ENCODE measurements at places on chromosomes 1 and 21.

- DNase-seq, result no peak
These were observed 260.9 kb downstream of the LTN1 start for GRCh38 chr21:28731700-28732321.

GRCh38 chr1:2415801-2416208 is 3.4 kb upstream of the PEX10 start:
- DNase-seq, result peak; percentile 65

- DNase-seq, result no peak
These were observed 67.1 kb downstream of the DDR2 start for GRCh38 chr1:162699366-162699765.

GRCh38 chr21:36790616-36791015 is 91.7 kb downstream of the SIM2 start:
- DNase-seq, result no peak

DNA sequence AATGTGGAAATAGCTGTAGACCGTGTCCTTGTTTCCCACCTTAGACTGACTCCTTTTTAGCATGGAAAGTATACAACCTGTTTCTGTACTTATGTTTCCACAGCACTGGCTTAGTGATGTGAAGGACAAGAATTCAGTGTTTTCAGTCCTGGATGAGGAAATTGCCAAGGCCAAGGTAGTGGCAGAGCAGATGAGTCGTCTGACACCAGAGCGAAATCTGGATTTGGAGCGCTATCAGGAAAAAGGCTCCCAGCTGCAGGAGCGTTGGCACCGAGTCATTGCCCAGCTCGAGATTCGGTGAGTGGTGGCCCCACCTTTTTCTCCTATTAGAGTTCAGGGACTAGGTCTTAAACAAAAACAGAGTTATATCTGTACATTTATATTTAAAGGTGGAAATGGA is 112.6 kb downstream of the MACF1 start:
- no peak for DNase-seq

DNA sequence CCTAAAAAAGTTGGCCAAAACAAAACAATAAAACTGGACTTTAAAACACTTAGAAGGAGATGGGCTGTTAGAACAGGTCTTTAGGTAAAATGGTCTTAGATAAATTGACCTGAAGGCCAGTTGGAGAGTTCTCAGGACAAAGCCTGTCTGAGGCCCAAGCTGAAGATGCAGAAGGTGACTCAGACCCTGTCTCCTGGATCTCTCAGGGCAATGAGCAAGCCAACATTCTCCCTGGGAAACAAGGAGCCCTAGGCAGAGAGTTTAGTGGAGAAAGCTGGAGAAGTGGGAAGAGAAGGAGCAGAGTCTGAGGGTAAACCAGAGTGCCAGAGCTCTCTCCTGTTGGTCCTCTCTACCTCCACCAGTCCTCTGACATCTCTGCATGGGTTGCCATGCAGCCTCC is 70.1 kb downstream of the FCRL5 start:
- no peak for DNase-seq

GRCh38 chr1:31580513-31580870 is 4.2 kb downstream of the TINAGL1 start:
- no peak for DNase-seq

GRCh38 chr1:215530401-215530984 is 36.6 kb upstream of the KCTD3 start:
- no peak for DNase-seq

GRCh38 chr1:26784023-26784871 is 3.5 kb upstream of the PIGV start:
- no peak for DNase-seq

- no peak for DNase-seq
These were observed 12.3 kb downstream of the ATP2B4 start for GRCh38 chr1:203638950-203639349.

- DNase-seq, result peak; percentile 61
These were observed 39.0 kb downstream of the SETD4 start for GRCh38 chr21:36021251-36021837.

DNA sequence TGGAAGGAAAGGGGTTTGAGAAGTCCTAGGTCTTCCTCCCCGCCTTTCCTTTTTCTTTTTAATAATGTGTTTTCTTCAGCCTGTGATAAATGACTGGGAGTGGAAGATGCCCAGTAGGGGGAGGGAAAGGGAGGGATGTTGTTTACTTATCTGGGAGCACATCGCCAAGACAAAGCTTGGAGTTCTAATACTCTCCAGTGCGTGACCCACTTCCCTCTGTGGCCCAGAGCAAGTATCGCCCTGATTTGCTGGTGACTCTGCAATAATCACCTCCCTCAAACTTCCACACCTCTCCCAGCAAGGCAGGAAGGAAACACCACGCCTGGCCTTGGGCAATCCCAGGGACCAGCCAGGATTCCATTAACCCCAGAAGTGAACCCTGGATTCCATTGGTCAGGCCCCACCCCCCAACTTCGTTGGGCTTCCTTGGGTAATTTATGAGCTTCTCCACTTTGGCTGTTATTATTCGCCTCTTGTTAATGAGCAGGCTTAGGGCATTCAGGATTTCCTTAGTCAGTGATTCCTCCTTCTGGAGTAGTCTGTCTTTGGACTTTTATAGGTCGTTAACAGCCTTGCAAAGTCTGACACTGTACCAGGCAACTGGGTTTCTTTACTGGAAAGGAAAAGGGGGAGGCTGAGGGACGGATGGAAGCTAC is 24.3 kb upstream of the GRHL3 start:
- no peak for DNase-seq

DNA sequence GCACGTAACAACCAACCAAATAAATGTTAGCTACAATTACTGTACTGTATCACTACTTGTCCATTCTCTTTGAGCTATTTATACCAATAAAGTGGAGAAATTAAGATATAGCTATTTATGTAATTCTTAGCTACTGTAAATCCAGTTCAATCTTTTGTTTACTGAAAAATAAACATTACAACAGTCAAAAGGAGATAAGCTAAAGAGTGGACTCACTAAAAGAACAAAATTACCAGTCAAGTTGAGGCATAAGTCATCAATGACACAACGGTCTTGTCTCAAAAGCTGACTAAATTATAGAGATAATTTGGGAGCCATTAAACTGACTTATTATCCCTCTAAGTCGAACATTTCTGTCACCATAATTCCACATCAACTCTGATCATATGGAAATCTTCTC is 22.5 kb downstream of the TGFBR3 start:
- DNase-seq, result no peak

- no peak for DNase-seq
These were observed 73.9 kb upstream of the SDC3 start for GRCh38 chr1:30982431-30982830.

DNA sequence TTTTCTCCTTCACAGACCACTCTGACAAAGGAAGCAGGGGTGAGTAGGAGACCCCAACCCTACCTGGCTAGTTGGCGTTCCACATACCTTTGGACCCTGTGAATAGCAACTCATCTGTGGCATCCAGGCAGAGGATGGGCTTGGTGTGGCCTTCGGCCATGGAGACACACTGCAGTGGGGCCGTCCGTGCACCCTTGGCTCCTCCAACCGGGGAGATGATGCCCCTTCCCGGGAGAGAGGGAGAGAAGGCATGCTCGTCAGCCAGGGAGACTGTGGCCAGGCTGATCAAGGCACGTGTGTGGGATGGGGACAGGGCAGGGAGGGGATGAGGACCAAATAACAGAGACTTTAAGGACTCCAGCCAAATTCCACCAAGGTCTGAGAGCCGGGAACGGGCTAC is 42.6 kb downstream of the KIF21B start:
- no peak for DNase-seq

- DNase-seq, result no peak
These were observed 18.4 kb upstream of the PTBP2 start for GRCh38 chr1:96703186-96703585.

DNA sequence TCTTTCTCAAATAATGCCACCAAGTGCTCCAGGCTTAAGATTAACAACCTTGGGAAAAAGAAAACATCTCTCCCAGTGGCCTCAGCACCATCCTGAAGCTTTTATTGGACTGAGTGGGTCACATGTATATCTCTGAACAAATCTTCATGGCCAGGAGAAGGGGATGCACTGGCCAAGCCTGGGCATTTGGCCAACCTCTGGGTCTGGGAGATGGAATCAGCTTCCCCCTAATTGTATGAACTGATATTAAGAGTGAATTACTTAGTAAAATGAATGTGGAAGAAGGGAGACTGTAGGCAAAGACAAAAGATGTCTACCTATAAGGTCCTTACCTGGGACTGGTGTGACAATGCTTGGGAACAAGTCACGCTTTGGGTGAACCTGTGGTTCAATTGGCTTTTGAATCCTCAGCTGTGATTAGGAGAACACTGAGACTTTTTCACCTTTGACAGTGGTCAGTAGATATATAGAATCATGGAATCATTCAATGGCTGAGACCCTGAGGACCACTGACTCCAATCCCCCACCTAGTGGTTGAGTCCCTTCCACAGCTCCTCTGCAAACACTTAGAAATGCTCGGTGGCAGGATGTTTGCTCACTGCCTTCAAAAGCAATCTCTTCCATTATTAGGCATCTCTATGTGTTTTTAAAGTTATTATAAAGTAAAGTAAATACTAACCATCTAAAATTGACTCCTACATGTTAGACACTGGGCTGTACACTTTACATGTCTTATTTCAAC is 102.6 kb upstream of the ATP1A1 start:
- no peak for DNase-seq

DNA sequence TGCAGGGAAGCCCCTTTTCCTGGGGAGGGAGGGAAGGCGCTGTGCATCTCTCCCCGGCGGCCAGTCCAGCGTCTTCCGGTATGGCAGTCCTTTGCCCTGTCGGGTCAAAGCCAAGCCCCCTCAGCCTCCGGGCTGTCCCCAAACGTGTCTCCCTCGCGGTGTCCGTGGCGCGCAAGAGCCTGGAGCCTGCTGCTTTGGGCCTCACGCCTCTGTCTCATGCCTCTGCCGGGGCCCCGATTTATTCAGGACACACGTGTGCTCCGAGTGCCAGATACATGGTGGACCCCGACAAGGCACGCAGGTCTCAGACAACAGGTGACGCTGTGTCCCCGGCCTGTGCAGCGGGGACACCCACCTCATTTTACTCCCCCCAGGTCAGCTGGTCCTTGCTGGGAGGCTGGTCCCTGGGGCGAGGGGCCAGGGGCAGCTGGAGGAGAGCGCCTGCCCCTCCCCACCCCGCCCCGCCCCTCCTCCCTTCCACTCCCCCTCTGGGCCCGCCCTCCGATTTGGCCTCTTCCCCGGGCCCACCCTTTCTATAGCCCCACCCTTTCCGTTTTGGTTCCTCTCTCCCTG is 176.7 kb downstream of the CAMTA1 start:
- no peak for DNase-seq

DNA sequence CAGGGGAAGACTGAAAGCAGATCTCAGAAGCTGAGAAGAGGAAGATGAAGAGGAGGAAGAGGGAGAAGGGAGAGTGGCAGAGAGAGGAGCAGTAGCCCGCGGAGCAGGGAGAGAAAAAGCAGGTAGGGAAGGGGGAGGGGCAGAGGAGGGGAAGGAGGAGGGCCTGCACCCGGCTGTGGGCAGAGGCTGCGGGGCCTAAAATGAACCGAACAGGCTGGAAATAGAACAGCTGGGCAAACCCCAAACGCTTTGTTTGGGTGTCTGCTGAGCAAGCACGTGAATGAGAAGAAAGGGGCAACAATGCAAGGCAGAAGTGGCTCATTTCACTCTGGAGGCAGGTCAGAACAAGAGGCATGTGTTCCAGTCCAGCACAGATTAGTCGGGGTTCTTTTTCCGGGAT is 33.5 kb downstream of the KCNC4 start:
- peak; percentile 60 for DNase-seq

DNA sequence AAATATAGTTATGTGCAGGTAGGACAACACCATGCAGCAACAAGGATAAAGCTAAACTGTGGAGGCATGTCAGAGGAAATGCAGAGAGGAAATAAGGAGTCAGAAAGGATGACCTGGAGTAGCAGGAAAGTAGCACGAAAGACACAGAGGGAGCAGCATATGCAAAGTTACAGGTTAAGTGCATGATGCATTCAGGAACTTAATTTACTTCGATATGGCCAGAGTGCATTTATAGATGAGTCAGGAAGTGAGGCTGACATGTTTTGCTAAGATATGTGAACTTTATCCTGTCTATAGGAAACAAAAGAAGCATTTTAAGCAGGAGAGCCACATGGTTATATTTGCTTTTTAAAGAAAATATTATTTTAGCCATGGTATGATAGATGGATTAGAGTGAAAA is 15.4 kb upstream of the MUTYH start:
- no peak for DNase-seq

DNA sequence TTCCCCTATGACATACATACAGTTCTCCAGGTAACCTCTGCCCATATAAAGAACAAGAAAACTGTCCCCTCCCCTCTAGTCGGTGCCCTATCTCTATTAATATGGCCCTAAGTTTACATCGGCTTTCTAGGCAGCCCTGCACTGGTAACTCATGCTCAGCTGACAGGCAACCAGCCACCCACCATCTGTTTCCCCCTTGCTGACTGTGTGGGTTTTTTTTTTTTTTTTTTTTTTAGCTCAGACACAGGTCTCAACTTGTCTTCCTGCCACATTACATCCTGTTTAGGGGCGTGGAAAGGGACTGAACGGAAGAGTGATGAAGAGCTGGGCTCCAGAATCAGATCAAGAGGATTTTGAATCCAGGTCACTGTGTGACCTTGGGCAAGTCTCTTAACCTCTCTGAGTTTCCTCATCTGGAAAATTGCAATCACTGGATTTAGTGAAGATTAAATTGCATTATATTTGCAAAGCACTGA is 14.0 kb downstream of the LAPTM5 start:
- DNase-seq, result peak; percentile 78

DNA sequence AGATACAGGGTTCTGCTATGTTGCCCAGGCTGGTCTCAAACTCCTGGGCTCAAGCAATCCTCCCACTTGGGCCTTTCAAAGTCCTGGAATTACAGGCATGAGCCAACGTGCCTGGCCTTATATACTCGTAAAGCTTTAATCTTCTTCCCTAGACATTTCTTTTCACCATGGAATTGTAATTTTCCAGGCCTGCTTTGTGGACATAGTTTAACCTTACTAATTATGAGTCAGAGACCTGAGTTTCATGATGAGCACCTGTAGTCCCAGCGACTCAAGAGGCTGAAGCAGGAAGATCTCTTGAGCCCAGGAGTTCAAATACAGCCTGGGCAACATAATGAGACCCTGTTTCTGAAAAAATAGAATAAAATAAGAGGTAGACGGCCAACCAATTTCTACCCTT is 12.3 kb downstream of the PATJ start:
- DNase-seq, result no peak

DNA sequence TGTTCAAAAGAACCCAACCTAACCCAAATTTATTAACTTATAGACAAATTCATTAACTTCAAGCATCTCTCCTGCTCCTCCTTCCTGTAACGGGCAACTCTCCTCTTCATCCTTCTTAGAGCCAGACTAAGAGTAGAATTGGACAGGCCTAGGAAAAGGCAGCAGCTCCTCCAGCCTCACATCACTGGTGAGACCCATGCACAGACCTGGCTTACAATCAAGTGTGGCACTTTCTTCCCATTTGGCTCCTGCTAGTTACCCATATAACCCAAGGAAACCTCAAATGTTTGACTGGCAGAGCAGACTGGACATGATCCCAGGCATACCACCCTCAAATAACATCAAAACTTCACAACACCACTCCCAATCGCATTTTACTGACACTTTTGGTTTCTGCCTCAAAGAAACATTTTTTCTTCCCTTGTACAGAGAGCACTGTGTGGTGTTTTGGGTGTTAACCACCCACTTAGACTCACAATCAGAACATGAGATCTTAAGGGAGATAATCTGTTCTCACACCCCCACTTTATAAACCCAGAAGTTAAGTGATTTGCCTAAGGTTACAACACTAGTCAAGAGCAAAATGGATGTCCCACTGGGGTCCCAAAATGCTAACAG is 101.4 kb downstream of the SIPA1L2 start:
- DNase-seq, result no peak

Data from GM13977 (cell line).